ENCODE measurements at places on chromosomes 13 and 19.
A peak's percentile ranks its signal among the peaks of the same experiment; 100 is the strongest.

DNA sequence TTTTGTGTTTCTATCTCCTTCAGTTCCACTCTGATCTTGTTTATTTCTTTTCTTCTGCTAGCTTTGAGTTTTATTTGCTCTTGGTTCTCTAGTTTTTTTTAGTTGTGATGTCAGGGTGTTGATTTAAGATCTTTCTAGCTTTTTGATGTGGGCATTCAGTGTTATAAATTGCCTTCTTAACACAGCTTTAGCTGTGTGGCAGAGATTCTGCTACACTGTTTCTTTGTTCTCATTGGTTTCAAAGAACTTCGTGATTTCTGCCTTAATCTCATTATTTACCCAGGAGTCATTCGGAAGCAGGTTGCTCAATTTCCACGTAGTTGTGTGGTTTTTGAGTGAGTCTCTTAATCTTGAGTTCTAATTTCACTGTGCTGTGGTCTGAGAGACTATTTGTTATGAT, 251.7 kb upstream of the HTR2A start:
- no peak for DNase-seq

DNA sequence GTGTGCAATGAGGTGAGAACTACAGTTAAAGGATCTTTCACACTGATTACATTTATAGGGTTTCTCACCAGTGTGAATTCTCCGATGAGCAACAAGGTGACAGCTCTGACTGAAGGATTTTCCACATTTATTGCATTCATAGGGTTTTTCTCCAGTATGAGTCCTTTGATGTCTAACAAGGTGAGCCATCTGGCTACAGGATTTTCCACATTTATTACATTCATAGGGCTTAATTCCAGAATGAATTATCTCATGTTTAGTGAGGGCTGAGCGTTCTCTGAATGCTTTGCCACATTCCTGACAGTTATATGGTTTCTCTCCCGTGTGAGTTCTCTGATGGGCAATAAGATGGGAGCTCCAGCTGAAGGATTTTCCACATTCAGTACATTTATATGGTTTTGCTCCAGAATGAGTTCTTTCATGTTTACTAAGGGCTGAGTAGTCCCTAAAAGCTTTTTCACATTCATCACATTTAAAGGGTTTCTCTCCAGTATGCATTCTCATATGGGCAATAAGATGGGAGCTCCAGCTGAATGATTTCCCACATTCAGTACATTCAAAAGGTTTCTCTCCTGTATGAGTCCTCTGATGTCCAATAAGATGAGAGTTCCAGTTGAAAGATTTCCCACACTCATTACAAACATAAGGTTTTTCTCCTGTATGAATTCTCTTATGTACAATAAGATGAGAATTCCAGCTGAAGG, 4.4 kb upstream of the C19orf18 start:
- DNase-seq, result no peak

DNA sequence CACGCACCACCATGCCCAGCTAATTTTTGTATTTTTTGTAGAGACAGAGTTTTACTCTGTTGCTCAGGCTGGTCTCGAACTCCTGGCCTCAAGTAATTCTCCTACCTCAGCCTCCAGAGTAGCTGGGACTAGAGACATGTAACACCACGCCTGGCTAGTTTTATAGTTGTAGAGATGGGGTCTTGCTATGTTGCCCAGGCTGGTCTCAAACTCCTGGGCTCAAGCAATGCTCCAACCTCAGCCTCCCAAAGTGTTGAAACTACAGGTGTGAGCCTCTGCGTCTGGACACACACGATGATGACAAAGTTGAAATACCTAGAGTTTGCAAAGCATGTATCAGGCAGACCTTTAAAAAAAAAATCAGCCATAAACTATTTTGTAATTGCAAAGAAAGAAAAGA, 4.6 kb upstream of the PTOV1 start:
- no peak for DNase-seq

- peak; percentile 23 for DNase-seq
Measured at GRCh38 chr13:104206450-104207044, 1140.3 kb upstream of the SLC10A2 start.

DNA sequence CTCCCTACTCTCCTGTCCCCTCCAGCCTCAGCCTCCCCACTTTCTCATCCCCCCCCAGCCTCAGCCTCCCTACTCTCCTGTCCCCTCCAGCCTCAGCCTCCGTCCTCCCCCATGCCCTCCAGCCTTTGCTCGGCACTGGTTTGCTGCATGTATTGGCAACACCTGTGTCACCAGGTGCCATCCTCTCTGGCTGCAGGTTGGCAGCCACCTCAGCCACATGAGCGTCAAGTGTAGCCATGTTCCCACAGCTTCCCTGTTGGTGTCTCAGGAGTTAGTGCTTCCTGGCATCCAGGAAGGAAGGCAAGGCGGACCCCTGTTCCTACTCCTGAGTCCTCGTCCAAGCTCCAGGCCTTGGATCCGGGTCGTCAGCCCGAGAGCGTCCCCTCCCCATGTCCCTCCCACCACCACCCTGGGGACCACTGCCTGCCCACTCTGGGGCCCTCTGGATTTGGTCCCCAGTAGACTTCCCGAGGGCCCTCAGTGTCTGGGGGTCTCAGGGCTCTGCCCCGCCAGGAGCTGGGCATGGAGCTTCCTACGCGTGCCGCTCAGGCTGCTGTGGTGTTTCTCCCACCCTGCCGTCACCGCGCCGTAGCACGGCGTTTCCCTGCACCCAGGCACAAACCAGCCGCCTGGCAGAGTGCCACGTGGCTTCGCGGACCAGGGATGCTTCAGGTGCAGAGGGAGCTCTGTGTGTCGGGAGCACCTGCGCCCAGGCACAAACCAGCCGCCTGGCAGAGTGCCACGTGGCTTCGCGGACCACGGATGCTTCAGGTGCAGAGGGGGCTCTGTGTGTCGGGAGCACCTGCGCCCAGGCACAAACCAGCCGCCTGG, 128.3 kb upstream of the MCF2L start:
- no peak for DNase-seq

DNA sequence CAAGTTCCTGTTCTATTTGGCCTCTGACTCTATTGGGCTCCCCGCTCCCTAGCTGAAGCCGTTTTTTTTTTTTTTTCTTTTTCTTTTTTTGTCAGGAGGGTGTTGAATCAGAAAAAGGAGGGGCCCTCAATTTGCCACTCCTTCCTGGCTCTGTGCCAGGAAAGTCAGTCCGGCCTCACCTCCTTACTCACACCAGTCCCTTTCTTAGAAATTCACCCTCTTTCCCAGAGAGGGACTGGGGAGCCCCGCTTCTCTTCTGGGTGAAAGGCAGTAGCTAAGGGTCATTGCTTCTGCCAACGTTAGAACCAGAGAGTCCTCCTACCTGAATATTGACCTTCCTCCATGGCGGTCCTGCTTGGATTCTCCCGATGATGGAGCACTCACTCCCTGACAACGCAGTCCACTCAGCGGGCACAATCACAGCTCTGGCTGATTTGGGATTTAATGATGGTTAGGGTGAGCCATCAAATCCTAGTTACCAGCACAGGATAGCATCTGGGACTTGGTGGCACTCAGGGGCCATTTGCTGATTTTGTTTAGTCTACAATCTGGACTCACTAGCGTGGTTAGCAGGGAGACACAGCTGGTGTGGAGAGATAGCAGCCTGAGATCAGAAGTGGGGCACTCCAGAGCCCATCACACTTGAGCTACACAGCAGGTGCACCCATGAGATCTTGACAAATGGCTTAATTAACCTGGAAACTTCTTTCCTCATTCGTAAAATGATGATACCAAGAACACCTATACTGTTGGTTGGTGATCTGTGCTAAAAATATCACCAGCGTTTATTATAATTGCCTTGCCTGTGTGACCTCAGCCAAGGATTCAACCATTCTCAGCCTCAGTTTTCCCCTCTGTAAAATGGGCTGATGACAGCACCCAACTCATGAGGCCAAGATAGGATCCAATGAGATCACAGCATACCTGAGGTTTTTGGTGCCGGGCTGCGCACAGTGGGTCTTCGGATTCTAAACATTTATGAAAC, 2.2 kb downstream of the FCER2 start:
- DNase-seq, result no peak

DNA sequence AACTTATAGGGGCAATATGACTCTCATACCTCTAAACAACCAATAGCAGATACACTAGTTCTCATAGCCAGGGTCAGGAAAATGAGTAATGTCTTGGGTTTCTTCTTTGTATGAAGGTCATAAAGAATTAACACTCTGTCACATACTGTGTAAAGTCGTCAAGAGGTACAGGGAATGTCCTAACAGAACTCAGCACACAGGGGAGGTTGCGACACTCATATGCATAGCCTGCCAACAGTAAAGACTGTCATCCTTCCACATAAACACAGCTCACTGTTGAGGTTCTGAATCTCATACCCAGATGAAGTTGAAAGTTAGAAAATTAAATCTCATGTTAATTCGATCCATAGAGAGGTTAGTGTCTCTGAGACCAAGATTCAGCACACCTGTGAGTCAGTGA, 34.2 kb upstream of the ZNF254 start:
- DNase-seq, result no peak

DNA sequence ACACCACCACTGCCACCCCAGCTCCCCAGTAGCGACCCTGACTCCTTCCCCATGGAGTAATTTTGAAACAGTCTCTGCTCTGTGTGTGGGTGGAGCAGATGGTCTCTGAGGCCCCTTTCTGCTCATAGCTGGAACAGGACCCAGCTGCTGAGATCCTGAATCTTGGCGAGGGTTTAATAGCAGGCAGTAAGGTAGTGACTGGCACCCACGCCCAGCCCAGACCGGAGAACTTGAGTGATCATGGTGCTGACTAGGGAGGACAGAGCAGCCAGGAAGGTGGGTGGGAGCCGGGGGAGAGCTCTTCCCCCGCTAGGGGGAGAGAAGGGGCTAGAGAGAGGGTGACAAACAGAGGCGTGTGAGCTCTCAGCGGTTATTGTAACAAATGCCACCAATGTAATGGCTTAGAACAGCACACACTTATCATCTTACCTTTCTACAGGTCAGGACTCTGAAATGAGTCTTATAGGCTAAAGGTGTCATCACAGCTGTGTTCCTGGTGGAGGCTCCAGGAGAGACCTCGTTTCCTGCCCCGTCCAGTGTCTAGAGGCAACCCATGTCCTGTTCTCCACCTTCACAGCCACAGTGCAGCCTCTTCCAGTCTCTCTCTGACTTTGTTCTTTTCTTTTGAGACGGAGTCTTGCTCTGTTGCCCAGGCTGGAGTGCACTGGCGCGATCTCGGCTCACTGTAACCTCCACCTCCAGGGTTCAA, 7.2 kb upstream of the ACER1 start:
- no peak for DNase-seq

DNA sequence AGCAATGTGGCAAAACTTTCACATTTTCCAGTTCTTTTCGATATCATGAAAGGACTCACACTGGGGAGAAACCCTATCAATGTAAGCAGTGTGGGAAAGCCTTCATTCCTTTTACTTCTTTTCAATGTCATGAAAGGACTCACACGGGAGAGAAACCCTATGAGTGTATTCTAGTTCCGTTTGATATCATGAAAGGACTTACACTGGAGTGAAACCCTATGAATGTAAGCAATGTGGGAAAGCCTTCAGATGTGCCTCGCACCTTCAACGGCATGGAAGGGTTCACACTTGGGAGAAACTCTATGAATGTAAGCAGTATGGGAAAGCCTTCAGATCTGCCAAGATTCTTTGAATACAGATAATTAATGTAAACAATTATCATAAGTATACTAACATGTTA, 14.5 kb upstream of the ZNF763 start:
- no peak for DNase-seq

GRCh38 chr19:19274146-19274545, 1.0 kb upstream of the TM6SF2 start:
- no peak for DNase-seq

Data from NCI-H69 (cell line).